ENCODE measurements at places on chromosomes 2 and 18.

- DNase-seq, result no peak
These were observed 233.4 kb downstream of the AGPS start for GRCh38 chr2:177625744-177626650.

DNA sequence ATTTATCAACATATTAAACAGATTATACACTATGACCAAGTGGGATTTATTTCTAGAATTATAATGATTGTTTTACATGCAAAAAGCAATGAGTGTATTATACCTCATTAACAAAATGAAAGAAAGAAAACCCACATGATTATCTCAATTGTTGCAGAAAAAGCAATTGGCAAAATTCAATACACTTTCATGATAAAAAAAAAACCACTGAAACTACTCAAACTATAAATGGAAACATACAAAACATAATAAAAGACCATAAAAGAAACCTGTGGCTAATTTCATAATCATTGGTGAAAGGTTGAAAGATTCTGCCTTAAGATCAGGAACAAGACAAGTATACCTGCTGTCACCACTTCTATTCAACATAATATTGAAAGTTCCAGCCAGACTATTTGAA, 325.9 kb downstream of the AKAIN1 start:
- no peak for DNase-seq

- DNase-seq, result no peak
These were observed 110.0 kb upstream of the FZD7 start for GRCh38 chr2:201923436-201924328.

GRCh38 chr2:231883468-231883881, 42.7 kb downstream of the NPPC start:
- DNase-seq, result no peak

- no peak for DNase-seq
These were observed 810.7 kb downstream of the LRRTM4 start for GRCh38 chr2:76711490-76711889.

- DNase-seq, result no peak
These were observed 31.5 kb downstream of the ATP8B1 start for GRCh38 chr18:57771626-57772025.

DNA sequence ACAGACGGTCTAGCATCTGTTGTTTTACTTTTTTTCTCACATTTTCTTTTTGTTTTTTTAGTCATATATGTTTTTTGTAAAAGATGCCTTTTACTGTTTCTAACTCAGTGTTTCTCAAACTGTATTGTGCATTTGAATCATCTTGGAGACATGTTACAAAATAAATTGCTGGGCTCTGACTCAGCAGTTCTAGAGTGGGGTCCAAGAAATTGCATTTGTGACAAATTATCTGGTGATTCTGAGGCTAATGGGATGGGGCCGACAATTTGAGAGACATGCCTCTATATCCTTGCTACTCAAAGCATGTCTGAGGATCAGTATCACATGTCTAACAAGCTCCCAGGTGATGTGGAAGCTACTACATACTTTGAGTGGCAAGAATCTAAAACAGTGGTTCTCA, 478.8 kb downstream of the PLCL1 start:
- no peak for DNase-seq

GRCh38 chr2:85594715-85595300, 737 bp upstream of the RNF181 start:
- DNase-seq, result no peak

DNA sequence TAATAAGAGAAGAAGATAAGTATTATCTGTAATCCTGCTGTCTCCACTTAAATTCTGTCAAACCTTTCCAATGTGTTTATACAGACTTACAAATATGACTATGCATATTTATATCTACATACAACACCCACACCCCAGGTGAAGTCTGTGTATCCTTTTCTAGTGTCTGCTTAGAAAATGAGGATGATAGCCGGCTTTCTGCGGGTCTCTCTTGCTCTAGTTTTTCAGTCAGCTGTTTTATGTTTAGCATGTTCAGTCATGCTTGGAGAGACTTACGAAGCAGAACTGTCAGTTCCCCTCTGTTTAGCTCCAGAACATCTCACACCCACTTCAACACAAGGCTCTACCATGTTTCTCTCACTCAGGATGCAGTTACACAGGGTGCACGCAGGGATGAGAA, 137.3 kb upstream of the NFATC1 start:
- DNase-seq, result no peak

DNA sequence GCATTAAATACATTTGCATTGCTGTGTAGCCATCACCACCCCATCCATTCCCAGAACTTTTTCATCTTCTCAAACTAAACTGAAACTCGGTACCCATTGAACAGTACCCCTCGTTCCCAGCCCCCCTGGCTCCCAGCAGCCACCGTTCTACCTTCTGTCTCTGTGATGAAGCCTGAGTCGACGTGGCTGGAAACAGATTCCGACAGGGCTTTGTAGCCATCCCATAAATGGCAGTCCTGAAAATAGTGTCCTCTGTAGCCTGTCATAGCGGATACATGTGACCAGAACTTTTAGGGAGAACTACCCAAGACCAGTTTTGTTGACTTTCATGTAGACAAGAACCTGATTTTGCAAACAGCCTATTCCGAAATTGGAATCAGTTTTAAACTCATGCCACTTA, 59.1 kb downstream of the TSHZ1 start:
- DNase-seq, result no peak

DNA sequence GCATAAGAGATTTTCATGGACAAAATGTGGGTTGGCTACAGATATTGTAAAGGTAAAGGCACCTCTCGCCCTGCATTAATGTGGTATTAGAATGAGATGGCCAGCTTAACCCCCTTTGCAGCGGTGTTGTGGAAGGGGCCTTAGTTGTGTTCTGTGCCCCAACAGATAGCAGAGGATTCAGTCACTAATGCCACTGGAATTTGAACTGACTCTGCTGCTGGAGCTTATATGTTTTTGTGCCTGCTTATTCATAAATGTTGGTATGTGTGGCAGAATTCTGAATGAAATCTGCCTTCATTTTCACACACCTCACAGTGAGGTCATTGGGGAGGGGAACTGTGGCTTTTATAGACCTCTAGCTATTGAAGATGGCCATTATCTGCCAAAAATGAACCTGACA, 90.7 kb upstream of the ITGA6 start:
- DNase-seq, result no peak

- no peak for DNase-seq
These were observed 364.6 kb downstream of the OSR1 start for GRCh38 chr2:18993756-18994338.

All from T-helper 2 cell (primary cell).